Activated T-helper 1 cell treated with anti-CD3 and anti-CD28 coated beads, Interleukin-2, amount 50 U/mL, for 16 hours (primary cell): ENCODE measurements at places on chromosomes 11 and 22.

- DNase-seq = no peak
Measured at GRCh38 chr11:43360361-43361032, 1.8 kb downstream of the TTC17 start.

DNA sequence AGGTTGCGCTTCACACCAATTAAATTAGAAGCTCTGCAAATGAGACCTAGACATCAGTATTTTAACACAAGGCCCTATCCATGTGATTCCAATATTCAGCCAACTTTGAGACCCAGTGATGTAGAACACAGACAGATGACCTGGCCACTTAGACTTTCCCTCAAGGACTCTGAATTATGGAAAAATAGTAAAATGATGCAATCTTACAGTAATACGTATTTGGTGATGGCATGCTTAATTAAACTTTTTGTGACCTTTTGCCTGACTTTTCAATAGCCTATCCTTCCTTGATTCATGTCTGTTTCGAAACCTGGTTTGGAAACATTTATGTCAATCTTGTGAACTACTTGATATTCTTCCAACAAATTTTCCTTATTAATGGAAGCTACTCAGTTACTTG, 521.2 kb downstream of the KCNA4 start:
- no peak for DNase-seq

DNA sequence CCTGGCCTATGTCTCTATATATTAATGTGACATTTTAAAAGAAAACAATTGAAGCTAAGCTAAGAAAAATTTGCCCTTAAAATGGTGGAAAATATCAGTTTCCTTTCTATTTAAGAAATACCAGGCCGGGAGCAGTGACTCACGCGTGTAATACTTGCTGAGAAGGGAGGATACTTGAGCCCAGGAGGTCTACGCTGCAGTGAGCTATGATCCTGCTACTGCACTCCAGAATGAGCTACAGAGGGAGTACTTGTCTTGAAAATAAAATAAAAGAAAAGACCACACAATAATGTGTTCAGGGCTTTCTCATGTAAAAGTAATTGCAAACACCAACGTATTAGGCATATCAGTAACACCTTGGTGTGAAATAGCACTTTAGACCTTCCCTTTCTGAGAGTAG, 1.4 kb upstream of the PRSS23 start:
- DNase-seq = no peak

DNA sequence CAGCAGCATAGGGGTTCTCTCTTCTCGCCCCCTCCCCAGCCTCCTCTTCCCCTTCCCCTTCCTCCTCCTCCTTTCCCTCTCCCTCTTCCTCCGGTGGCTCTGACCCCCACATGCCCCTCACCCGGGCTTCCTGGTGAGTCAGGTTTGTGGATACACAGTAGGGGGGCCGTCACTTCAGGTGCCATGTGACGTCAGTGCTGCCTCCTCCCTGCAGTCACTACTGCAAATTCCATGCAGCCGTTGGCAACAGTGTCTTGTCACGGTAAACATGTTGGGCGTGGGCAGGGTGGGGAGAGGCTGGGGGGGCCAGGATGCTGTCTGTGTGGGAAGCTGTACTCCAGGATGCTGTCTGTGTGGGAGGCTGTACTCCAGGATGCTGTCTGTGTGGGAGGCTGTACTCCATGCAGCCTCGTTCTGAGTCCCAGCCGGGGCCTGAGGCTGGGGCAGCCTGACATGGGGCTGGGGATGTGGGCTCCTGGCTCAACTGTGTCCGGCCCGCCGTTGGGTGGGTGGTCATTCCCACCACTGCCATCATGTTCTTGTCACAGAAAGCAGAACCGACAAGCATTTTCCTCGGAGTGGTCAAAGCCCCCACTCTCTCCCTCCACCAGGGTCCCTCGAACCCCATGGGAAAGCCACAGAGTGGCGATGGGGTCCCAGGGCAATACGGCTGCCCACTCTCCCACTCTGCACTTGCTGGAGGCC, 2.4 kb upstream of the MUC2 start:
- DNase-seq = no peak

DNA sequence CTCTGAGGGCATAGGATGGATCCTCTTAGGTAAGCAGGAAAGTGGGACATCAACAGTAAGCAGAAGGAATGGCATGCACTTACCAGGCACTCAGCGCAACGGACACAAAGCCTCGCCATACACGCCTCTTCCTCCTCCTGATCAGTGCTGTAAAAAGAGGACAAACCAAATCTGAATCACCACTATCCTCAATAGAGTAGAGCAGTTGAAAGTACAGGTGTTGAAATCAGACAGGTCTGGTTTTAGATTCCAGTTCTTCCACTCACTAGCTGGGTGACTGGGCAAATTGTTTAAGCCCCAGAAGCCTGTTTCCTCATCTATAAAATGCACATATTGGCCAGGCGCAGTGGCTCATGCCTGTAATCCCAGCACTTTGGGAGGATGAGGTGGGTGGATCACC, 8.6 kb upstream of the JAML start:
- no peak for DNase-seq

DNA sequence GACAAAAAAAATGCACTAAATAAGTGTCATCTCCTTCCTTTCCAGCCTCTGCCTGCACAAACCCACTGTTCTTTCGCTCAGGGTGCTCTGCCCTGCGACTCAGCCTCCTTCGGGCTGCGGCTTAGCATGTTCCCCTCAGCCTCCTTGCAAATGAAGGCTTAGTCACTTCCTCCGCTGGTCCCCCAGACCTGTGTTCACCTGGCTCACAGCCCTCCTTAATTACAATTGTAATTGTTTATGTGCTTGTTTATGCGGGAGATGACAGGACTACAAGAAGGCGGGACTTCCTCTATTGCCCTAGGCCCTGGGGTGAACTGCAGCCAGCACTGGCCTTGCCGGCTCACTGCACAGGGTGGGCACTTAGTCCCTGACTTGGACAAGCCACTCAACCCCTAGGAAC, 303.6 kb downstream of the KIRREL3 start:
- no peak for DNase-seq

GRCh38 chr11:59944720-59945119, 6.5 kb downstream of the OOSP1 start:
- DNase-seq = no peak

DNA sequence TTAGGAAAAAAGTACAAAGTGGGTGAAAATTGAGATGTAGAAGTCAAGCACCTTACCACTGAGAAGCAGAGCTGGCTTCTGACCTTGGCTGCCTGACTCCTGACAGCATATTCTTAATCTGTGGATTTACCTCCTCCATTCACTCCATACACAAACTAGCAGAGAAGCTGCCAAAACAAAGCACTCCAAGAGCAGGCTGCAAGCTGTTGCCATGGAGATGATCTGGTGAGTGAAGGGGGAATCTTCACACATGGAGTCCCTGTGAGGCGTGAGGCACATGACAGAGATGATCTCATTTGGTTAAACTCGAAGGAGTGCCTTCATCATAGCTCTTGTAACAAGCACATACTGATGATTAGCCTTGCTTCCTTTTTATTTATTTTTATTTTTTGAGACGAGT, 16.1 kb downstream of the COMMD9 start:
- no peak for DNase-seq

GRCh38 chr22:22462813-22463567, 45.6 kb downstream of the ZNF280B start:
- no peak for DNase-seq

DNA sequence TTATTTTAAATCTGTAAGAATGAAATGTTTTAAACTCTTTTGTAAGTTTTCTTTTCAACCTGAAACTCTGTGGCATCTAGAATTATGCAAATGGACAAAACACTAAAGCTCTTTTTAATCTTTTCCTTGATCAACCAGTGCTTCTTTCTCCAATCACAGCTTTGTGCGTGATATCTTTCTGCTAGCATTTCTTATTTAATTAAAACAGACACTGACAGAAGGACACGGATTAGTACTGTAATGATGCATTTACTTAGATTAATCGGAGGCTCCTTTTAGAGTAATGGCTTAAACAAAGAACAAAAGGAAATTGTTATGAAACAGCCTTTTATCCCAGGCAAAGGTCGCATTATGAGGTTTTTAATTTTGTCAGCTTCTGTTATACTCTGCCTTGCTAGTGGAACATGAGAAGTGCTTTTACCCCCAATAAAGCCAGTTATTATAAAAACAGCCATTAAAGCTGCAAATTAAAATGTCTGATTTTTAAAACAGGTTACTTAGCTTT, 48.5 kb upstream of the SOX6 start:
- DNase-seq = no peak

- DNase-seq = peak; percentile 8
Measured at GRCh38 chr11:127843483-127844396, 743.6 kb downstream of the ETS1 start.
